Inflammatory macrophage treated with lipopolysaccharide for 1 hour (primary cell): ENCODE measurements at places on chromosomes 16 and 17.

- DNase-seq: no peak
Observed at GRCh38 chr16:85498607-85499006, 114.5 kb upstream of the GSE1 start.

DNA sequence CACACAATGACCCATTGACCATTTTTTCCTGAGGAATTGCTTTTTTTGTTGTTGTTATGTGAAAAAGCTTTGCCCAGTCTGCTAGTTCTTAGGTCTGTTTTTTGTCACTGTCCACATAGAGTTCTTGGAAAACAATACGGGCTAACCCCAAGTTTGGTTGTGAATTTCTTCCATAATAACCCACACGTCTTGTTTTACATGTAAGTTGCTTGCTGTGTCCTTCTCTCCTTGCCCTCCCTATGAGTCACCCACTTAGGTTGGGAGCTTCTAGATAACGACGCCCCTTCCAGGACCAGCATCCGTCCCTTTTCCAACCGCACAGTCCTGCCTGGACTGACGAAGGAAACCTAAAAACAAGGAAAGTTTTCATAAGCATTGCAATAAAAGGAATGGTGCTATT is 175.3 kb upstream of the HS3ST3A1 start:
- DNase-seq: no peak

DNA sequence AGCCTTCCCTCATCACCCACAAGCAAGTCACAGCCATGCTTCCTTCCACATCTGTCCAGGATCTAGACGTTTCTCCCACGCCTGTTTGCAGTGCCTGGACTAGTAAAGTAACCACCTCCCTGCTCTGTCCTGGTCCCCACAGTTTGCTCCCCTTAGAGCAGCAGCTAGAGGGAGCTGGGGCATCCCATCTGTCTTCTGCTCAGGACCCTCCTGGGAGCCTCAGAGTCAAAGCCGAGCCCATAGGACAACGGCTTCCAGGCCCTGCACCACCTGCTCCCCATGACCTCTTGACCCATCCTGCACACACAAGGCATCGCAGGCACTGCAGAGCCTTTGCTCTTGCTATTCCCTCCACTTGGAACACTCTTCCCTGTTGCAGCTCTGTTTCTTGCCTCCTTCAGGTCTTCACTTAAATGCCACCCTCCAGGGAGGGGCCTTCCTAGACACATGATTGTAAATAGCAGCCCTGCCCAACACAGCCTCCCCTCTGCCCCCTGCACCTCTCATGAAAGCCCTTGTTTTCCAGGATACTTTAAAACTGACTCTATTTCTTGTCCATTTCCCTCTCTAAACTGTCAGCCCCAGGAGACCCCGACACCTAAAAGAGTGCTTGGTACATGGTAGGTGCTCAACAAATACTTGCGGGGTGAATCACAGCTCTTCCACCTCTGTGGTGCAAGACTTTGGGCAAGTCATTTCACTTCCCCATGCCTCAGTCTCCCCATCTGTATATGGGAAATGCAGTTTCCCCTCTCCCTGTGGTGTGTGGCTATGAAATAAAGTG is 3.1 kb downstream of the NATD1 start:
- no peak for DNase-seq

DNA sequence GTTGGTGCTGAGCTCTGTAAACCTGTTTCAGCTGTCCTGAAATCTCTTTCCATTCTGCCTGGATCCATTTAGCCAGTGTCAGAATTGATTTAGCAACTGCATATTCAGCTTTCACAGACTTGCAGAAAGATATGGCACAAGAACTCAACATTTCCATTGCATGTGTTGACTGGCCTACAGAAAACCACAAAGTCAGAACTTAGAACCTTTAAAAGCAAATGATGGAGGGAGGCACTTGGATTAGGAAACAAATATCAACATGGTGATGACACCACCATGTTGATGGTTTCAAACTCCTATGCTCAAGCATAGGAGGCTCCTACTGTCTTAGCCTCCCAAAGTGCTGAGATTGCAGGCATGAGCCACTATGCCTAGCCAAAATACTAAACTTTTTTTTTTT is 52.3 kb upstream of the ARL6IP1 start:
- DNase-seq: no peak

- no peak for DNase-seq
Observed at GRCh38 chr17:42997390-42997983, 732 bp upstream of the RPL27 start.

DNA sequence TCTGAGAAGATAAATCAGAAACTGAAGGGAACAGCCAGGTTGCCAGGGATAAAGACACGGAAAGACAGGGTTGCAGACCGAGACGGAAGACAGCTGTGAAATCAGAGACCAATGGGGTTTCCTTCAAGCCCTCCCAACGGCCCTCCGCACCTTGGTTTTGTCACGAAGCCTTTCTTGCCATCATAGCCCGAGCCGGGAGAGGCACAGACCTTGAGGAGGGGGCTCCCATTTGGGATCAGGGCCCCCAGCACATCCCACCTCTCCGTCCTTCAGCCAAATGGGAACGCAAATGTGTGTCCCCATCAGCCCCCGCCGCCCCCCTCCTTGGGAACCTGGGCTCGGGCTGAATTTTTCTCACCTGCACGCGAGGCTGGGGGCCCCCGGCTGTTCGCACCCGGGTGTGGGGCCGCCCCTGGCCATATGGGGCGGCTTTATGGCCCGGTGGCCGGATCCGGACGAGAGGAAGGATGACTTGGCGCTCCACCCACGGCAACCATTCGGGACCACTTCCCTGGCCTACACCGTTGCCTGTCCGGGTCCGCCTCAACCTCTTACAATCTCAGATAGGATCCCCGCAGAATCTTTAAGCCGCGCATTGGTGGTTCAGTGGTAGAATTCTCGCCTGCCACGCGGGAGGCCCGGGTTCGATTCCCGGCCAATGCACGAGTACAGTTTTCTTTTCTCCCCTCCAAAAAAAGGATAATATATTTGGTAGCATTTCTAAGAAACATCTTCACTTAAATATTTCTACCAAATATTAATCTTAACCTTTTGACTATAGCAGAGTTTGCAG is 1.4 kb upstream of the HES7 start:
- peak; percentile 59 for DNase-seq

GRCh38 chr16:57043248-57043647 is 49.1 kb upstream of the CPNE2 start:
- DNase-seq: peak; percentile 12

- DNase-seq: no peak
Observed at GRCh38 chr16:59596693-59597092, 862.6 kb upstream of the GOT2 start.

- DNase-seq: peak; percentile 30
Observed at GRCh38 chr16:12815361-12815760, 11.7 kb upstream of the CPPED1 start.

DNA sequence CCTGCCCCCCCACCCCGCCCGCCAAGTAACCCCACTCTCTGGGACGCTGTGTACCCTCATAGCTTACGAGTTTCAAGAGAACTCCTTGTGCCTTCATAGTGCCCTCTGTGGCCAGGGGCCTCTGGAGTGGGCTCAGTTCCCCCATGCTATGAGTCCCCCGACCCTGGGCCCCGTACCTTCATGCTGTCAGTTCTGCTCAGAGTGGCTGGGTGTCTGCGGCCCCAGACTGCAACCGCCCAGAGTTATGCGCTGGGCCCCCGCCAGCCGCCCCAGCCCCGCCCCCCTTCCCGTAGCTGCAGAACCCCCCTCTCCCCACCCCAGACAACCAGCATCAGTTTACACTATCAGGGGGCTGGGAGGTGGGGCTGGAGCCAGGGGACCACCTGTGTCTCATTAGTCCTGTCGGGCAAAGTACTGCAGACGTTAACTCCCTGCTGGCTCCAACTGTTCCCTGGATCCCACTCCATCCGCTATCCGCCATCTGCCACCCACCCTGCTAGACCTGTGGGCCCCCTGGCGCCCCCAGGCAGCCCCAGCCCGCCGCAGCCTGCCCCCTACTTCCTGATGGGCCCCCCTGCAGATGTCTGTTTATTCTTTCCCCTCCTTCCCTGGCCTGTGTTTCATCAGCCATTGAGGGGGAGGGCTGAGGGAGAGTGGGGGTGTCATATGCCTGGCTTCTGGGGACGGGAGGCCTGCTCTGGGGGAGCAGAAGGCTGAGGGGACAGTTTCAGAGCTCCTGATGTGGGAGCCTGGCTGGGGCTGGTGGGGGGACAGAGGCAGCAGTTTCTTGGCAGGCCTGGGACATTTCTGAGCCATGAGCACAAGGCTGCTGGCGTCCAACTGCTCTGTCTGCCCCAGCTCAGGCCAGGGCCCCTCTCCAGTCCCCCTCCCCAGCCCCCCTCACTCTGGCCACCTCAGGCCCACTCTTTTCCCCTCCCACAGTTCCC is at the start of gene MFAP4:
Gene MFAP4, minus strand, starts transcription at position 217 of the 947 bp plus-strand sequence. Its CDS starts 35 bp downstream, at position 182.
- DNase-seq: no peak

GRCh38 chr16:58413359-58413758 is 21.1 kb downstream of the GINS3 start:
- DNase-seq: no peak

- DNase-seq: no peak
Observed at GRCh38 chr16:79838496-79839259, 238.1 kb upstream of the MAF start.

GRCh38 chr17:1878419-1879121 is 48.8 kb downstream of the RPA1 start:
- no peak for DNase-seq

DNA sequence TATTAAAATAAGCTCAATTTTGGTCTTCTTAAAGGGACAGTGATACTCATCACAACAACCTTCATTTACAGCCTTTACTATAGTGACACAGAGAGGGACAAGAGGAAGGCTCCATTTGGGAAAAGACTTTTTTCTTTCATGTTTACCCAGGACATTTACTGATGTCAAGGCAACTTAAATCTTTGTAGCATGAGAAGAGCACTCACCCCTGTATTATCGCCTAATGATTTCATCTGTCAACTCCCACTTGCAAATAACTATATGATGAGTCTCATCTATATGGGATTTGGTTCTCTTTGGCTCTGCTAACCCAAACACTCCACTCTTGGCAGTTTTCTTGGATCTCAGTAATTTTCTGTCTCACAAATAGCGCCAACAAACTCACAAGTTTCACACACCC is 24.1 kb downstream of the BLMH start:
- DNase-seq: no peak

DNA sequence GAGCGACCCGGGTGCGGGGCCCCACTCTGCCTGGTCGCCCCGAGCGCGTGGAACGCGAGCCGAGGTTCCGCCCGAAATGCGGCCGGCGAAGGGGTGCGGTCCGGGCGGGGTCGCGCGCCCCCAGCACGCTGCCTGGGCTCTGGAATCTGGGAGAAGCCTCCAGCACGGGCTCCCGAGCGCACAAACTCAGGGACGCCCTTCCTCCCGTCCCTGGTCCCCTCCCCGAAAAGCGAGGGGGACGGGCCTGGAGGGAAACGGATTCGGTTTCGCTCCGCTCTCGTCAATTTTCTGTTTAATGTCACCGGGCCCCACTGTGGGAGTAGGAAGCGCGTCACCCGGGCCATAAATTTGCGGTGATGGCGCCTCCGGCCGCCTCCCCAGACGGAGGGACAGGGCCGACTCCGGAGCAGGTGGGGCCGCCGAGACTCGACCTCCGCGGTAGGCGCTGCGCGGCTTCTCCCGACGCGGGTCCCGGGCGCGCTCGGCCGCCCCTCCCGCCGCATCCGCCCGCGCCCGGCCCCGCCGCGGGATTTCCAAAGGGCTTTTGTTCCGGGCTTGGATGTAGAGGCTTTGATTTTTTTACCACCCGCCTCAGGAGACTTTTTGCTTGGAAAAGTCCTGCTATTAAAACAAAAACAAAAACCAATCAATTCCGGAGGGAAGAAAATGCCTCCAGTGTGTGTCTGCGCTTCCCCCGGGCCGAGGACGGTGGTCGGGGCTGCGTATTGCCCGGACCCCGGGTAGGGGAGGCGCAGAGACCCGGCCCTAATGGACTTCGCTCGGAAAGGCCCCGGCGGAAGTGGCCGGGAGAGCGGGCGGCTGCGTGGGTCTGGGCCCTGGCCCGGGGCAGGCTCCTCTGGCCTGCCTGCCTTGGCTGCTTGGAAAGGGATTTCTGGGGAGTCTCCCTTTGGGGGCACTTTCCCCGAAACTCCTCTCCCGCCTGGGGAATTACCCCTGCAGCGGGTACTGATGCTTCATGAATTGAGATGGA is 7.9 kb upstream of the BAHCC1 start:
- peak; percentile 89 for DNase-seq

- DNase-seq: peak; percentile 27
Observed at GRCh38 chr17:15341385-15341849, at the start of gene TEKT3. Gene TEKT3 (minus strand): TSS chr17:15341597. CDS start chr17:15331585, 10,012 bp downstream.

GRCh38 chr16:53232826-53233529 is 178.2 kb downstream of the CHD9 start:
- DNase-seq: no peak

DNA sequence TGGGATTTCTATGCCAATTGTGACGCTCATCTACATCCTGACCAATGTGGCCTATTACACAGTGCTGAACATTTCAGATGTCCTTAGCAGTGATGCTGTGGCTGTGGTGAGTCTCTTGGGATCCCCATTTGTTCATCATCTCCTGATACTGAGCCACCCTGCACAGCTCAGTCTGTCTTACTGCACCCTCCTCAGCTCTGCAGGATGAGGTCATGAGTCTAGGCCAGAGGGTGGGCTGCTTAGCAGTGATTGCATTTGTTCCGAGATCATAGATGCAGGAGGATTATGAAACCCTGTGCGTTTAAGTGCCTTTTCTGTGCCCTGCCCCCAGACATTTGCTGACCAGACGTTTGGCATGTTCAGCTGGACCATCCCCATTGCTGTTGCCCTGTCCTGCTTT is 19.5 kb downstream of the SLC7A6OS start:
- no peak for DNase-seq

DNA sequence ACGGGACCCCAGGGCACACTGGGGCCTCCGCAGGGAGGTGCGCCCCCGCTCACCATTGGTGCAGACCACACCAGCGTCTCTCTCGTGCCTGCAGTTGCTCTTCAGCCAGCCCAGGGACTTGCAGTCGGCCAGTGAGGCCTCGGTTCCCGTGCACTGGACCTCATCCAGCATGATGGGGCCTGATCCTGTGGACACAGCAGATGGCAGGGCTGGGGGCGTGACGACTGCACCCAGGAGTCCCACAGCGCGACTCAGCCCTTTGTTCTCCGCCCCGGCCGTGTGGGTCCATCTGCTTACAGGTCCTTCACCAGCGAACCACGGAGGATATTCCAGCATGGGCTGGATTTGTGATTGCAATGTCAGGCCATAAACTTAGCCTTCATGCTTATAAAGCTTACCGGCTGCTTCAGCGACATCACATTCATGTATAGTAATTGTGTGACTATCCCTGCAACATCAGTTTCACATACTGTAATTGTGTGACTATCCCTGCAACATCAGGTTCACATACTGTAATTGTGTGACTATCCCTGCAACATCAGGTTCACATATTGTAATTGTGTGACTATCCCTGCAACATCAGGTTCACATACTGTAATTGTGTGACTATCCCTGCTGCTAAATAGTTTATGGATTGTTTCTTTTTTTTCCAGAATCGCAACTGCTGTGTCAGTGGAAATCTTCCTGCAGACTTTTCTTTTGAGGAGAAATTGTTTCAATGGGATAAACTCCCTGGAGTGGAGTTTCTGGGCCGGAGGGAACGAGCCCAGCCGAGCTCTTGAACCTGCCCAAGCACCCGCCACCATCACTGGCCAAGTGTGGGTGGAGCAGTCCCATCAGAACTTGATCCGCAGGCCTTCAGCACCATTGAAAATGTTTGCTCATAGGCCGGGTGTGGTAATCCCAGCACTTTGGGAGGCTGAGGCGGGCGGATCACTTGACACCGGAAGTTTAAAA is 4.8 kb downstream of the LGALS3BP start:
- peak; percentile 40 for DNase-seq
